Karpas-422 (cell line): ENCODE measurements at places on chromosomes 2 and 18. TPM values are rescaled to one million over a fixed set of nuclear protein-coding genes. Genes with fewer than 3 reads are reported as not detected.

DNA sequence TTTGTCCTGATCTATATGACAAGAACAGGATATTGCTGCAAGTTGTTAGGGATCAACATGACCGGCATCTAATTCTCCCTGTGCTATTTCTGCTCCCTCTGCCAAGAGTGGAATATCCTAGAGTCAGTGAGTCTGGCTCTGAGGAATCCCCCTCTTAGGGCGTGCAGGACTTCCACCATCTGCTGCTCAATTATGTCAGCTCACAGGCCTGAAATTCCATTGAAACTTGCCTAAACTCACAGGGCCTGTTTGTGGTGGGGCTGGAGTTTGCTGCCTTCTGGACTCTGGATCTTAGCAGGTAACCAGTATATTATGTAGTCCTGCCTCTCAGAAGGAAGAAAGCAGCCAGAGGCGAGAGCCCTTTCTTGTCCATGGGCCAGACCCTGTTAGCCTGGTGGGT, 323.0 kb downstream of the TSN start:
- no peak for DNase-seq

- no peak for DNase-seq
These were observed 101.5 kb downstream of the GALNT1 start for GRCh38 chr18:35683021-35683420.

GRCh38 chr2:81937944-81938343, 1633.4 kb upstream of the LRRTM1 start:
- no peak for DNase-seq

DNA sequence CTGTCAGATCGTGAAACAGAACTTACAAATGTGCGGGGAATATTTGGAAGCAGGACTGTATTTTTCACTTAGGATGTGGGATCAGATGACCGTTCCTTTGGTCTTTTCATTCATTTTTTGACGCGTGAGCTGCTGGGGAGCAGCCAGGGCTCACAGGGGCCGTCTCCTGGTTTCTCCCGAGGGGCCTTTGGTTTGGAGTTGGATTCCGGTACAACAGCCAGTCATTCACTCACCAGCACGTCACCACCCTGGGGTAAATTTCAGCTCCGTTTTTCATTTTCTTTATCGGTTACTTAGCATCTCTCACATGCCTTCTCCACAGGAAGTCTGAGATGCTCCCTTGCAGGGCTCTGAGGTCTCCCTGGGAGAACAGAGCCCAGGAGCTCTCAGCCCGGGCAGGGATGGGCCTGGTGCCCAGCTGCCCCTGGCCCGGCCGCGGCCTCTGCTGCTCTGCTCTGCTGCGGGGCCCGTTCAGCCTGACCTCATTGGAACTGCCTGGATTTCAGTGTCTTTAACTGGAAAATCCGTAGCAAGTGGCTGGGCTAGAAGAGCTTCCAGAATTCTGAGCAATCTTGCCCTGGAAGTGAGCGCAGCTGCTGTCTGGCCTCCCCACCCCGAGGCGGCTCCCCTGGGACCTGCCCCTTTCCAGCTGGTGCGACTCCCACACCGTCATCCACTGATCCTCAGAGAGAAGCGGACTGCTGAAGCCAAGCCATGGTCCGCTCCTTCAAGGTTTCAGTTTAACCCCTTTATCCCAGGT, 335.6 kb downstream of the EIPR1 start:
- DNase-seq, result no peak

DNA sequence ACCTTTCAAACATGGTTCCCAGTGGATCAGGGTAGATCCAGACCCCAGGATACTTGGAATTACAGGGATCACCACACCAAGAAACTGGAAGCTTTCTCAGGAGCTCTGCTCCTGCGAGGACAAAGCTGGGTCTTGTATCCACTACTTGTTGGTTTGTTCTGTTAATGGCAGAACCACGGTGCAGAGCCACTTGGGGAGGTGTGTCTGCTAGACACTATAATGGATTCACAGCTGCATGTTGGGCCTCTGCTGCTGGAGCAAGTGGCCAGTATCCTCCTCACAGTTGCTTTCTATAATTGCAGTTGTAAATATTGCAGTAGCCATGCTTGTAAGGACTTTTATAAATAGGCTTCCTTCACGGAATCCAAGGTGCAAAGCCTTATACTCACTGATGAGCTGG, 12.9 kb downstream of the FOSL2 start:
- DNase-seq, result no peak

DNA sequence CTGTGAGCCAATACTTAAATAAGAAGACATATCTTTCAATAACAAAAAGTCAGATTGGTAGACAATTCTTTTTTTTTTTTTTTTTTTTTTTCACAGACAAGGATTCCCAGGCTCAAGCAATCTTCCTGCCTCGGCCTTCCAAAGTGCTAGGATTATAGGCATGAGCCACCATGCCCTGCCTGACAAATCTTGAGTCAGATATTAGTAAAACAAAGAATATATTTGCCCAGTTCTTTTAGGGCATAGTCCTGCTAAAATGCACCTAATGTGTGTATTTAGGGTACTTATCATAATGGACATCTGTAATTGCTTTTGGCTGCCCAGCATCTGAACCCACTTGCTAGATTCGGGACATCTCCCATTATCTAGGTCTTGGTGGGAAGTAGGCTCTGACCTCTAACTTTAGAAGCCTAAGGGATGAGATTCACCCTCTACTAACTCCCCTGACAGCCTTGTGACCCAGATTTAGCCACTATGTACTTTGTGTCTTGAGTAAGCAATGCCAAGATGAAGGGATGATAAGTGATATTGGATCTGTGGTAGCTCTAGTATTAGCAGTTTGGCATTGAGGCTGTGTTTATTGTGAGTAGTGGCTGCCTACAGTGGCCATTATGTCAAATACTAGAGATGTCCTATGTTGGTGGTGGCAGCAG, 18.5 kb upstream of the PSME4 start:
- no peak for DNase-seq

DNA sequence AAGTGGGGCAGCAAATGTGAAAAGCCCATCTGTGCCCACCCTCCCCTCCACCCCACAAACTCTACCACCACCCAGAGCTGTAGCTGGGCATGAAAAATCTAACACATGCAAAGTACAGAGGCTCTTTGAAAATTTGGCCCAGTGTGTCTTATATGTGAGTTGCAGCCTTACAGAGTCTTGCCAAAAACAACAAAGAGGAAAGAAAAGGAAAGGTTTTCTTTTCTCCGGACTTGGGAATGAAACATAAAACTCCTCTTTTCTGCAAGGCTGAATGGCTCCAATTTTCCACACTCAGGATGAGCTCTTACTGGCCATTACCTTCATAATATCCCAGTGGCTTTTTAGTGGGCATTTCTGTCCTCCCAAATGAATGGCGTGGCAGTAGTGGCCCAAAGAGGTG, 27.9 kb upstream of the POU3F3 start:
- DNase-seq, result no peak

DNA sequence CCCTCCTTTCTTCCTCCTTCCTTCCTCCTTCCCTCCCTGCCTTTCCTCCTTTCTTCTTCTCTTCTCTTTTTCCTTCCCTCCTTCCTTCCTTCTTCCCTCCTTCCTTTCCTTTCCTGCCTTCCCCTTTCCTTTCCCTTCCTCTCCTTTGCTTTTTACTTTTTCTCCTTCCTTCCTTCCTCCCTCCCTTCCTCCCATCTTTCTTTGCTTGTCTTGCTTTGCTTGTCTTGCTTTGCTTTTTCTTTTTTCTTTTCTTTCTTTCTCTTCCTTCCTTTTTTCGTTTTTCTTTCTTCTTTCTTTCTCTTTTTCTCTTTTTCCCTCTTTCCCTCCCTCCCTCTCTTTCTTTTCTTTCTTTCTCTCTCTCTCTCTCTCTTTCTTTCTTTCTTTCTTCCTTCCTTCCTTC, 113.0 kb downstream of the NYAP2 start:
- no peak for DNase-seq

GRCh38 chr18:59062643-59063006, 77.1 kb upstream of the SEC11C start:
- DNase-seq, result no peak

DNA sequence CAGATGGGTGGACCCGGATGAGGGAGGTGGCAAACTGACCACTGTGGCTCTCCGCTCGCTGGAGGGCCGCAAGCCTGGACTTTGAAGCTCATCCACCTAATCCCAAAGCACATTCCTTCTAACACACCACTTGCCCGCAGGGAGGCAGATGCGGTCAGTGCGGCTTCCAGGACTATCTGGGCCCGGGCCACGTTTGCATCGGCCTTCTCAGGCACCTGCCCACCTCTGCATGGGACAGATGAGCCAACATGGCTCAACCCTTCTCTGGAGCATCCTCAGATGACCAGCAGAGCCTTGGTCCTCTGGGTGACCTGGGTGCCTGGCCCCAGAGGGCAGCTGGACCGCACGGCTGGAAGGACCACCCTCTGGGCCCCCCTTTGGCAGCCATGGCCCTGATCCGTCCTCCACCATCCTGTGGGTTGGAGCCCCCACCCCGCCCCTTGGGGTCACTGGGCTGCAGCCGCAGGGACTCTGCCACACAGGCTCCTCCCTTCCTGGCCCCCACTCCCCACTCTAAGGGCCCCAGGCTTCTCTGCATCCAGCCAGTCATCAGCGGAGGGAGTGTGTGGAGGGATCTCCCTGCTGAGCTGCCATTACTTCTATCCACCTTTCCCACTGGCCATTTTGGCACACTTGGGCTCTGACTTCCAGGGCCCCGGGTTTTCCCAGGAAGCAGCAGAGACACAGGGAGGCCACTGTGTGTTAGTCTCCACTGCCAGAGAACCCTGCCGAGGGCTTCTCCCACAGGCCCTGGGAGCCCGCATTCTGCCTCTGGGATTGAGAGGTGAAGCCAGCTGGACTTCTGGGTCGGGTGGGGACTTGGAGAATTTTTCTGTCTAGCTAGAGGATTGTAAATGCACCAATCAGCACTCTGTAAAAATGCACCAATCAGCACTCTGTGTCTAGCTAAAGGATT, 12.3 kb downstream of the HDAC4 start:
- no peak for DNase-seq

GRCh38 chr2:99480390-99480789, 9.4 kb downstream of the REV1 start:
- DNase-seq, result no peak

DNA sequence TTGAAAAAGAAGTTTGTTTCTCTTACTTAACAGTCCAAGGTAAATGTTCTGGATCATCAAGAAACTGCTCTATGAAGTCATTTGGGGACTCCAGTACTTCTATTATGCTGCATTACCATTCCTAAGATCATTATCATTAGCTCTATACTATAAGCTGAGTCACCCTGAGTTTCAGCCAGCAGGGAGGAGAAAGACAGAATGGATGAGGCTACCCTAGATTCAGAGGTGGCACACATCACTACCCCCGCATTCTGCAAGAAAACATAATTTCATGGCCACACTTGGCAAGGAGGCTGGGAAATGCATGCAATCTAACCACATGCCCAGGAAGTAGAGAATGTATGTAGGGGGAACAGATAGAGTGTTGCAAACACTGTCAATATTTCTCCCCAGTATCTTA, 16.6 kb upstream of the LNPK start:
- DNase-seq, result no peak

DNA sequence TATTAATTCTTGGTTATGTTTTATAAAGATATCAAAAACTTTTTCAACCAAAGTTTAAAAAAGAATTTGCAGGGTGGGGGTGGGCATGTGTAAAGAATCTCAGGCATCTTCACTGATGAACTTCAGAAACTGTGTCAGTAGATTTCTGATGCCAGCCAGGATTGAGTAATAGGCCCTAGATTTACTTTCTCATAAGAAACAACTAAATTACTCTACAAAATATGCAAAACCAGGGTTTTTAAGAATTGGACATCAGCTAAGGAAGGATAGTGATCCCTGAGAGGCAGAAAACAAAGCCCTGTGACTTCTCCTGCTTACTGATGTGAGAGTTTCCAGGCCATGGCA, 11.9 kb upstream of the IL1R1 start:
- DNase-seq, result no peak

GRCh38 chr2:232714969-232715368, 17.8 kb downstream of the GIGYF2 start:
- no peak for DNase-seq

DNA sequence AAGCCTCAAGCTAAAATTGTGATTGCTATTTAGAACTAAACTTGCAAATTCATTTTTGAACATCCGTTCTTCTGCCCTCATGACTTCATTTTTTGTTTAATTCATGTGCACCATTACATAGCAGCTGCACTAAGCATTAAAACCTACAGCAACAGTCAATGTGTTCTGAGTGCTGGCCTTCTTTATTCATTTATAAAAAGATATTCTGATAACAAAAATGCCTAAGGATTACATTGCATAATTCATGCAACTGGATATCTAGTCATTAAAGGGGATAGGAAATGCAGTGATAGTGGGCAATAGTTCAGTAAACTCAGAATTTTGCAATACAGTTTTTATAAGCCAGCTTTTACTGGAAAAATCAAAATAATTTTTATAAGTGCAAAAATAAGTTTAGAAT, 294.4 kb upstream of the EPC2 start:
- DNase-seq, result no peak

GRCh38 chr18:36265015-36265414, 32.5 kb upstream of the FHOD3 start:
- DNase-seq, result peak; percentile 50

DNA sequence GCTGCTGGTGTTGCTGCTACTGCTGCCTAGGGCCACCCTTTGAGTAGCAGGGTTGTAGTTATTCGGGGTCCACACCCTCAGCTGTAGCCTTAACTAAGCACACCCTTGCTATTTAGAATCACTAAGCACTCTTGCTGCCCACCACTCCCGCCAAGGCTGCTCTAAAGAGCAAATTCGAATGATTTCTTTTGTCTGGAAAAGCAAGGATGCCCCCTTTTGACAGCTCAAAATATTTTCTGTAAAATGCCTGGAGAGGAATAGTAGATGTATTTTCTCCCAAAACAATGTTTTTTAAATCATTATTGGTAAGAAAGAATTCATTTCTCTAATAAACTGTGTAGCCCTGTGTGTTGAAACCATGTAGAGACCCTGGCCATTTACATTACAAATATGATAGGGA, 80.8 kb upstream of the PAPOLG start:
- peak; percentile 53 for DNase-seq

DNA sequence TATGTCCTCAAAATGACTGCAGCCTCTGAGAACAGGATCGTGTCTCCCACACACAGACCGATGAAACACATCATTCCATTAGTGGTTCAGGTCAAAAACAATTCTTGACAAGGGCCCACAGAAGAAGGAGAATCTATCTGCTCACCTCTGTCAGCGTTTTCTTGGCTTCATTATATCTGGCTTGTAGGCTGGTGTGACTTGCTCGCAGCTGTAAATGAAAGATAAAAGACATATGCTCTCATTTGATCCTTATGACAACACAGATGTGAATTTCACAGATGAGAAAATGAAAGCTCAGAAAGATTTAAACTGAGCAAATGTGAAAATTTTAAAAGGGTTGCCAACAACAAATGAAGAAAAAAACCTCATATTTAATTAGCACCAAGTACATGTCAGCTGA, 61.6 kb downstream of the CCDC93 start:
- DNase-seq, result no peak

DNA sequence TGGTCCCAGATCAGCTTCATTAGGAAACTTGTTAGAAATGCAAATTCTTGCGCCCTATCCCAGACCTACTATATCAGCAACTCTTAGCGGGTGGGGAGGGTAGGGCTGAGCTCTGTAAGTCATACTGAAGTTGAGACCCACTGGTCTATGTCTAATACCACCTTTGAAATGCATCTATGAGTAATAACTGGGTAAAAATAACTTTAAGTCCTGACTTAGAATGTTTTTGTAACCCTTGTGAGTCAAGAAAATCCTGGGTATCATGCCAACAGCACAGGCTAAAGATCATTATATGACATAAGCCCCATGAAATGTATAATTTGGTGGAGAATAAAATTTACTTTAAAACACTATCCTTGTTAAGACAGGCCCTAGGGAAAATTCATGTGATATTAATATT, 41.4 kb downstream of the PRKD3 start:
- no peak for DNase-seq

Gene DES
- not detected in 2 replicates for total RNA-seq

Gene MARCHF4
- total RNA-seq, result not detected in 2 replicates

Gene LYPD1
- 0.29 TPM in 1 of 2 replicates, not detected in the other for total RNA-seq

Gene KLHL14
- 17.2 and 20.5 TPM in 2 replicates for total RNA-seq

Gene UNC50
- total RNA-seq, result 30.3 and 36.4 TPM in 2 replicates

Gene TRIM43
- not detected in 2 replicates for total RNA-seq
